Left lung (tissue), 14 donors: ENCODE measurements at places on chromosomes 6 and 20. TPM values are rescaled to one million over a fixed set of nuclear protein-coding genes. Genes with fewer than 3 reads are reported as not detected.

Gene PIGT
- total RNA-seq = 90.9 TPM

DNA sequence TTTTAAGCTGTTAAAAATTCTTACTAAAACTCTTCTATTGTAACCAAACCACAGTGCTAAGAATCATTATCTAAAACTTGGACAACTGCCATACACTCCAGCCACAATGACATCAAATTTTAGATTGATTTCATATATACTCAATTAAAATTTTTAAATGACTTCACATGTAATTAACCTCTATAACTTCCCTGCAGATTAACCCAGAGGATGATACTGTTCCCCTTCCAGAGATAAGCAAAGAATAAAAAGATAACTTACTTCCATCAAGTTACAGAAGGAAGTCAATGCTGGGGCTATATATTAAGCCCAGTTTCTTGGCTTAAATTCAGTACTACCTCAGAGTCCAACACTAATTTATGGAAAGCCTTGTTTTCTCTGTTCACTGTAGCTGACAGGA is 71.3 kb downstream of the ARHGAP18 start:
- H3K4me1 ChIP-seq = peaks cover 29% of the 10 kb centered on the region
- no peak for DNase-seq
- no peak overlapping the region for H3K27ac ChIP-seq
- no peaks in the 10 kb centered on the region for H3K27me3 ChIP-seq
- H3K4me3 ChIP-seq = no peak overlapping the region
- H3K36me3 ChIP-seq = no peaks in the 10 kb centered on the region

Gene PSORS1C2
- not detected for total RNA-seq

DNA sequence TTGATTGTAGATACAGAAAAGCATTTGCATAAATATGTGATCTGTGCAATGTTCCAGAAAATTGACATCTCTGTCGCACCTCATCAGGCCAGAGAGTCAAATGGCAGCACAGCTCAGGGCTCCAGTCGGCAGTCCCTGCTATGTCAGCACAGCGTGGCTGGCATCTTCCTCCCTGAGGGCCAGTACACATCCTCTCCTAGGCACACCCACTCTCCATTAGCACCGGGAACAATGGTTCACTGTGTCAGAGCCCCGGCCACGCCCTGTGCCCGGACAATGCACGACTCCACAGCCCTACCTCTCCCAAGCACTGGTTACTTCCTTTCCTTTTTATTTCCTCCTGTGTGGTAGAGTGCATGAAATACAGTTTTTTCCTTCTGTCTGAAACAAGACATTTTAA is 114.9 kb downstream of the FOXC1 start:
- no peaks in the 10 kb centered on the region for H3K27me3 ChIP-seq
- peaks cover 3% of the 10 kb centered on the region for H3K4me1 ChIP-seq
- H3K36me3 ChIP-seq = no peaks in the 10 kb centered on the region
- H3K4me3 ChIP-seq = no peak overlapping the region

Gene ATXN1
- 52.5 TPM for total RNA-seq
